ENCODE measurements at places on chromosomes 11 and 22.

GRCh38 chr11:71204748-71205664, 47.4 kb downstream of the SHANK2 start:
- peaks cover 4% of the 10 kb centered on the region for H3K4me1 ChIP-seq
- H3K27ac ChIP-seq, result no peak overlapping the region
- no peaks in the 10 kb centered on the region for H3K36me3 ChIP-seq
- peaks cover 44% of the 10 kb centered on the region for H3K27me3 ChIP-seq

DNA sequence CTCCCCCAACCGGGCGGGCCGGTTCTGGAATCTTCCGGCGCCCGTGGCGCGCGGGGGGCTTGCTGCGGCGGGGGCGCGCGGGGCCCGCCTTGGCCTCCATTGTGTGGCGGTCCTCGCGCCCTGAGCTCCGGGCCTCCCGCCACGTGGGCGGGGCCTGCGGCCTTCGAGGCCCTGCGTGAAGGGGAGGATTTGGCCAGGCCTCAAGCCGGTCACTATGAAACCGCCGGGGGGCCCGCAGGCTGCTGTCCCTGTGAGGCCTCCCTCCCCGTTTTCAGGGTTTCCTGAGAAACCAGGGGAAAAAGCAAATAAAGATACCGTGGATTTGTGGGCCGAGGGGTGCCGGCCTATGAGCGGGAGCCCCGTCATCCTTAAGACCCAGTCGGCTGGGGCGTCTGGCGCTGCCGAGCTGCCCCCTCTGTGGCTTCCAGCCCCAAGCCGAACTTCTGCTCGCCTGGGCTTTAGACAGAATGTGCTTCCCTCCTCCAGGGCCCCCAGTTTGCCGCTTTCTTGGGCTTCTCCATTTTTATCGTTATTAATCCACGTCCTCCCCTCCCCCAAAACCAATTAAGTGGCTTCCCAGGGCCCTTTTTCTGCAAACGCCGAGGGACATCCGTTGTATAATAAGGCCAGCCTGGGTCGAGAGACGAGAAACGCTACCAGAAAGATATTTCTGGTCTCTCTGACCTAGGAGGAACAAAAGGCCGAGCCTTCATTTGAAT, 602 bp downstream of the EWSR1 start:
- peak overlapping the region; percentile 88 for H3K4me3 ChIP-seq
- H3K27ac ChIP-seq, result peak overlapping the region; percentile 100
- DNase-seq, result peak; percentile 78

GRCh38 chr11:16095756-16096155, 260.6 kb downstream of the SOX6 start:
- H3K27ac ChIP-seq, result peak overlapping the region; percentile 5
- no peaks in the 10 kb centered on the region for H3K27me3 ChIP-seq
- DNase-seq, result no peak
- no peaks in the 10 kb centered on the region for H3K36me3 ChIP-seq
- H3K4me3 ChIP-seq, result no peak overlapping the region

DNA sequence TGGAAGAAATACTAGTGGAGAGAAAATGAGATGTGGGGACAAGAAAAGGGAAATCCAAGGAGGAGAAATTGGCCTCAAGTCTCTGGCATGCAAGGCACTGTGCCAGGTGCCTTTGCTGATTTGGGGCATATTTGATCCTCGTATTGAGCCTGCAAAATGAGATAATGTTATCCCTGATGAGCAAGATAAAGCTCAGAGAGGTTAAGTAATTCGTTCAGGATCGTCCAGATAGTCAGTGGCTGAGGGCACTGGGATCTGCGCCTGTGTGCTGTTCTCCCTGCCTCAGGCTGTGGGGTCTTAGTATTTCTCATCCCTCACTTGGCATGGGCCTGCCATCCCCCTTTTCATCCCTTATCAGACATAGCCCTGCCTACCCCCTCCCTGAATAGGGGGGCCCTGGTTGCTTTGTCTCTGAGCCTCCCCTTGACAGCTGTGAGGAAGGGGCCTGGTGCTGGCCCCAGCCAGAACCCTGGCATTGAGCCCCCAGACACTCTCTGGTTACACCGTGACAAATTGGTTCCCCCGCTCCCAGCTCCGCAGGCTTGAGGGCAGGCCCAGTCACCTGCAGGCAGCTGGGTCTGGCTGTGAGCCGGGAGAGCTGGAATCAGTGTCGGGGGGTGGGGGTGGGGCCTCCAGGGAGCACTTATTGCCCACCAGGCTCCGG, 85.7 kb downstream of the NECTIN1 start:
- DNase-seq, result no peak
- no peaks in the 10 kb centered on the region for H3K4me1 ChIP-seq
- peaks cover 24% of the 10 kb centered on the region for H3K27me3 ChIP-seq
- H3K36me3 ChIP-seq, result no peaks in the 10 kb centered on the region

DNA sequence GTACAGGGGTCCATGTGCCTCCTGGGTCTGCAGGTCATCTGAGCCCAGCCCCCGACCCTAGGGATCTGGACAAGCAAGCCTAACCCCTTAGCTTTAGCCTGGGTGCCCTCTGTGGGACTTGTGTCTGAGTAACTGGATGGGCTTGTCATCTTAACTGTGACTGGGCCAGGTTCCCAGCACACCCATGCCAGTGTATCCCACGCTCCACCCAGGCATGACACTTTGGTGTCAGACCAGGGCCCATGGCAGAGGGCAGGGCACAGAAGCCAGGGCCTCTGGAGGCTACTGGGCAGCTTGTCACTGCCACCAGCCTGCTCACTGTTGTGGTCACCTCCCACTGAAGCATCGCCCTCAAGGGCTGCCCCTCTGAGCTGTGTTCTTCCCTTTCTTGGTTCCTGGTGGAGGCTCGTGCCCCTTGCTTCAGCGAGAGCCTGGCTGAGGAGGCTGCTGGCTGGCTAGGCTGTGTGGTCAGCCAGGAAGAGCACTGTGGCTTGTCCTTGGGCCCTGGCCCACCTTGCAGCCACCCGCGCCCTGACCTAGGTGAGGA, 80.8 kb downstream of the ST3GAL4 start:
- no peak overlapping the region for H3K27ac ChIP-seq

GRCh38 chr11:30147293-30147692, 83.5 kb upstream of the FSHB start:
- no peak for DNase-seq
- H3K4me1 ChIP-seq, result no peaks in the 10 kb centered on the region
- peaks cover 29% of the 10 kb centered on the region for H3K27me3 ChIP-seq
- H3K36me3 ChIP-seq, result no peaks in the 10 kb centered on the region
- H3K4me3 ChIP-seq, result no peak overlapping the region

DNA sequence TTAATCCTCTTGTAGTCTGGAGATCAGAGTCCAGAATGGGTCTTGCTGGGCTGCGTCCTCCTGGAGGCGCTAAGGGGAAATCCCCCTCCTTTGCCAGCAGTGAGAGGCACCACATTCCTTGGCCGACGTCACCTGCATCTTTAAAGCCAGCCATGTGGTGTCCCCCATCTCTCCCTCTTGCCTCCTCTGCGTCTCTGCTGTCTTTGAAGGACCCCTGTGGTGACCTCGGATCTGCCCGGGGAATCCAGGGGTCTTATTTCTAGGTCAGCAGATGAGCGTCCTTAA, 27.2 kb upstream of the PARVB start:
- no peaks in the 10 kb centered on the region for H3K27me3 ChIP-seq
- peaks cover 6% of the 10 kb centered on the region for H3K4me1 ChIP-seq
- no peak overlapping the region for H3K27ac ChIP-seq
- no peak for DNase-seq

GRCh38 chr11:75246671-75247350, 6.2 kb downstream of the TPBGL start:
- H3K27ac ChIP-seq, result no peak overlapping the region
- H3K4me3 ChIP-seq, result no peak overlapping the region
- peaks cover 36% of the 10 kb centered on the region for H3K27me3 ChIP-seq
- H3K36me3 ChIP-seq, result no peaks in the 10 kb centered on the region
- H3K4me1 ChIP-seq, result peaks cover 5% of the 10 kb centered on the region

- no peak for DNase-seq
- H3K27me3 ChIP-seq, result no peaks in the 10 kb centered on the region
- H3K27ac ChIP-seq, result no peak overlapping the region
- H3K36me3 ChIP-seq, result no peaks in the 10 kb centered on the region
- H3K4me1 ChIP-seq, result peaks cover 9% of the 10 kb centered on the region
Measured at GRCh38 chr11:113376156-113376555, 11.4 kb upstream of the ANKK1 start.

DNA sequence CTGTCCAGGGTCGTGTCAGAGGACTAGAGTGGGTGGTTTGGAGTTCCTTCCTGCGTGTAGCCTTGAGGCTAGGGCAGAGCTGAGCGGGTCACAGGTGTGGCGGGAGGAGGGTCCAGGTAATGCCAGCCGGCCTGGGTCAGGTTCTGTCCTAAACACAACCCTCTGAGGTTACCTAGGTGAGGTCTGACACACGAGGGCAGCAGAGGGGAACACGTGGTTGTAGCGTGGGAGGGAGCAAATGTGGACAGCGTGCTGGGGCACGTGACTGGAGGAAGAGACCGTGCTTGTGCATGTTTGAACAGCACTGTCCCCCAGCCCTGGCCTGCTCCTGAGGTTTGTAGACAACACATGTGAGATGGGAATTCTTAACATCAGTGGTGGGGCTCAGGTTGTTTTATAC, 13.1 kb downstream of the MOV10L1 start:
- DNase-seq, result no peak
- peaks cover 11% of the 10 kb centered on the region for H3K4me1 ChIP-seq
- peaks cover 5% of the 10 kb centered on the region for H3K27me3 ChIP-seq
- no peaks in the 10 kb centered on the region for H3K36me3 ChIP-seq
- no peak overlapping the region for H3K4me3 ChIP-seq

All from chondrocyte (in vitro differentiated cells).